ENCODE measurements at places on chromosomes 6 and 20.

- no peak for DNase-seq
Measured at GRCh38 chr6:122118945-122119506, 280.4 kb upstream of the HSF2 start.

- DNase-seq, result no peak
Measured at GRCh38 chr20:42844751-42845150, 345.0 kb downstream of the PTPRT start.

- DNase-seq, result no peak
Measured at GRCh38 chr20:46078954-46079353, 10.8 kb downstream of the NCOA5 start.

DNA sequence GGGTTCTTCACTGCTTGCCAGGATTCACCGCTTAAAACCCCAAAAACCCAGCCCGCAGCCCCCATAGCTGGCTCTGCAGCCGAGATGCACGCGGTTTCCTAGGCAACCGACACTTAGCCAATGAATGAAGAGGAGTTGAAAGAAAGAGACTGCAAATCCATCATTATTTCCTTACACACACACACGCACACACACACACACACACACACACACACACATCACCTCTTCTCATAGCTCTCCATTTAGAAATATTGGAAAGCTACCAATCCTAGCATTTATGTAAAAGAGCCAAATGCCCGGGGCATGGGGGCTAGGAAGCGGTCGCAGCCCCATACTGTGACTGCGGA lies 3.4 kb upstream of the TUBB2B start:
- DNase-seq, result no peak

- no peak for DNase-seq
Measured at GRCh38 chr6:164275773-164276172, 861.3 kb downstream of the QKI start.

DNA sequence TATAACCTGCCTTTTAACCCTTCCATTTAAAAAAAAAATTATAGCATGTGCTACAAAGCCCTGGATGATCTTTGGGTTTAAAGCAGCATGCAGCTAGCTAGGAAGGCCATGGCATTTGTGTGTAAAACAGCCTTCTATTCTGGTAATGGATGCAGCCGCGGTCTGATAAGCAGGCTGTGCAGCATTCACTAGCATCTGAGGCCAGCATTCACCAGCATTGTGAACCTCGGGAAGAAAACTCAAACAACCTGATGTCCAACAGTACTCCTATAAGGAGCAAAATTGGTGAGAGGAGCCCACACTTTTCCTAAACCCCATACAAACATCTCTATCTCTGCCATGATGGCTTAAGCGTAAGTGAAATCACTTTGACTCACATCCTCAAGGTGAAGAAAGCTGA lies 265.5 kb downstream of the PTPRT start:
- DNase-seq, result no peak

DNA sequence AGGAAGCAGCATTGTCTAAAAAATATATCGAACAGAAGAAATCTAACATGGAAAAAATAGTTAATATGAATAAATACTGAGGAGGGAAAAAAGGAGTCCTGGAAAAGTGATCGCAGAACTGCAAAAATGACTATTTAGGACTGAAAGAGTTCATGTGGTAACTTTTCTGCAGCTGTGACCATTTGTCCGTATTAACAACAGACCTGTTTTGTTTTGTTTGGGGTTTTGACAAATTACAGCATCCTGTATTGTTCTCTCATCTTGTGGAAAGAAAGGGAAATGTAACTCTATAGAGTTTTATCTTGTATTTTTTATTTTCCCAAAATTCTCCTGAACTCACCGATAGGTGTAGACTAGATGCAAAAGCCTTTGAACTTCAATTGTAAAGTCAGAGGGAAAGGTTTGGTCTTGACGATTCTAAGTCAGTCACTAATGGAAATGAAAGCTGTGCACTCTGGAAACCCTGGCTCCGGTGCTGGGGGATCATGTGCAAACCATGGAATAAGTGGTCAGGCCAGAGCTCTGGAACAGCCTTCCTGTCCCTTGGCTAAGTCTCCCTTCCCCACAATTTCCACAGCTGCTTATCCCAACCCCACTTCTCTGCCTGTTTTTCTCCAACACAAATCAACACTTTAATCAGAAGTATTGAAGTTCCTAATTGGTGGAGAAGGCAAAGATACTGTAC lies 51.2 kb upstream of the MARCKS start:
- no peak for DNase-seq

DNA sequence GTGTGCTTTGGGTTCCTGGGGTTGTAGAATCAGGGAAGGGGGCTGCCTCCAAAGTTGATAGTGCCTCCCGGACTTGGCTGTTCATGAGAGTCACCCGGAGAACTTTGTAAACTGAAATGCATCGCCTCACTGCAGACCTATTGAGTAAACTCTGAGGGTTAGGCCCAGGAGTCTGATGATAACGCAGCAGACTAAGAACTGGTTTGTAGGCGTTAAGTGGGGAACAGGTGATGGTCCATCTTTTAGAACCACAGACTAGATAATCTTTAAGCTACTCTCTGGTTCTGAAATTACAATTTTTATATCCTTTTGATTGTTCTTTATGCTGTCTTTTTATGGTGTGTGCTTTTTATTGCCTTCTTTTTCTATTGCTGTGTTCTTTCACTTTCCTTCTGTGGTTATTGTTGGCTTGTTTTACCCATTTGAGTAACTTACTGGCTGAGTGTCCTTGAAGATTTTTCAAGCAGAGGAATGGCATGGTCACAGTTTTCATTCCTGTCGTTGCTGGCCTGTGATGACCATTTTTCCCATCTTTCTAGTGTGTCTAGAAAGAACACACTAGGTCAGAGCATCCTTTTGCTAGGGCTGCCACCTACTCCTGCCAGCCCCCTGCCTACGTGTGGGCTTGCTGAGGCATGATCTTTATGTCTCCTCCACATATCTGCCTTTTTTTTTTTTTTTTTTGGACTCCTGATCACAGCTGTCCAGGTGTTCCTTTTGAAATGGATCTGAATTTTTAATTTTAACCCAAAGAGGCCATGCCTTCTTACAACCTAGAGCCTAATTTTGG lies 30.9 kb downstream of the LRRC1 start:
- no peak for DNase-seq

- no peak for DNase-seq
Measured at GRCh38 chr6:3744211-3744900, 7.2 kb downstream of the PXDC1 start.

- DNase-seq, result no peak
Measured at GRCh38 chr6:105211831-105212230, 32.0 kb upstream of the POPDC3 start.

DNA sequence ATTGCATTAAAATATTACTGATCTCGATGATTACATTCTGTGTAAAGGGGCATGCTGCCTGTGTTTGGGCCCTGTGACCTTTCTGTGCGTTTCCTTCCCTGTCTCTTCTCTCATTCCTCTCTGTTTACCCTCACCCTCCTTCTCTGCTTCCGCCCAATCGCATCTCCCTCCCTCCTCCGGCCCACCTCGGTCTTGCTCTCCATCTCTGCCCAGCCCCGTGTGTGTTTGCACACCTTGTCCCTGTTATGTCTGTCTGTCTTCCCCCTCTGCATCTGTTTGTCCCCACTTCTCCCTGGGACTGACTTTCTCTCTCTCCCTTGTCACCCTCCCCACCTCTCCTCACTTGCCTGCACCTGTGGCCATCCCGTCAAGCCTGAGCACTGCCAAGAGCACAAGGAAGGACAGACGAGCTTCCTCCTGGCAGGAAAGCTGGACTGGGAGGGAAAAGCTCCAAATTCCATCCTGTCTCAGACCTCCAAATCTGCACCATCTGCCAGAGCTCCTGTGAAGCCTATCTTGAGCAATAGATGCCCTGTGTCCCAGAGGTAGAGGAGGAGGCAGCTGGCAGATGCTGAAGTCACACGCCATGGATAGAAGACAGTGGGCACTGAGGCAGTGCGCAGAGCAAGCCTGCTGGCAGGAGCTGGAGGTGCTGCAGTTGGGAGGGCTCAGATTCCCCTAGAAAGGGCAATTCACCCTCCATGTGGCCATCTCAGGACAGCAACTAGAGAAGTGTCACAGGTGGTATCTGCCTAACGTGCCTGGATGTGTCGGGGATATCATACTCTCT lies 172.3 kb downstream of the PTPRT start:
- DNase-seq, result no peak

Data from left ventricle myocardium superior (tissue), 1 donor.